ENCODE measurements at places on chromosomes 3 and 15.

GRCh38 chr3:10417847-10418246, 87.5 kb downstream of the ATP2B2 start:
- DNase-seq = no peak

- no peak for DNase-seq
Measured at GRCh38 chr3:10600726-10601125, 95.3 kb upstream of the ATP2B2 start.

- no peak for DNase-seq
Measured at GRCh38 chr3:150077107-150077506, 106.4 kb upstream of the PFN2 start.

- no peak for DNase-seq
Measured at GRCh38 chr3:23877329-23877980, 39.3 kb downstream of the NKIRAS1 start.

DNA sequence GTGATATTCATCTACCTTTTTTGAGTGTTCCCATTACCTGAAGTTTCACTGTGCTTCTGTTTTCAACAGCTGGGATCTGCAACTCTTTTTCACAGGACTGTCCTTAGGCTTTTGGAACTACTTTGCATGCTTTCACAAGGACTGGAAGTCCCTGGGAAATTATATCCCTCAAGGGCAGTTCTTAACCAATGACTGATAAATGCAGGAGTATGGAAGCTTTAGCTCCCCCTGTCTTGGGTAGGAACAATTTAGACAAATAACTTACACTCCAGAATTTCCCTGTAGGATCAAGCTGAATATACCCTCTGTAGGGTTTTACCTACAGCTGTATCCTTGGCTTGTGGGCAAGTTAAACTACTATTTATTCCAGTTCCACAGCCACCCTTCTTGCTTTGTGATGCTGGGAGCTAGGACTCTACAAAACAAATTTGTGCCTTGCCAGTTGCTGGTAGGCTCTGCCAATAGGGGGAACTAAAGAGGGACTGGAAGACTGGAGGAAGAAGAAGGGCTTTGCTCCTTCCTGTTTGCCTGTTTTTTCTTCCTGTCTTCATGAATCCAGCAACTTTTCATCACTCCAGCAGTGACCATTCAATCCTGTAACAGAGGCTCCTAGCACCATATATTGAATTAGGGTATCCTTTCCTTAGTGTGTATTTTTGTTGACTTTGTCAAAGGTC, 6.8 kb upstream of the ZNF280D start:
- DNase-seq = no peak

DNA sequence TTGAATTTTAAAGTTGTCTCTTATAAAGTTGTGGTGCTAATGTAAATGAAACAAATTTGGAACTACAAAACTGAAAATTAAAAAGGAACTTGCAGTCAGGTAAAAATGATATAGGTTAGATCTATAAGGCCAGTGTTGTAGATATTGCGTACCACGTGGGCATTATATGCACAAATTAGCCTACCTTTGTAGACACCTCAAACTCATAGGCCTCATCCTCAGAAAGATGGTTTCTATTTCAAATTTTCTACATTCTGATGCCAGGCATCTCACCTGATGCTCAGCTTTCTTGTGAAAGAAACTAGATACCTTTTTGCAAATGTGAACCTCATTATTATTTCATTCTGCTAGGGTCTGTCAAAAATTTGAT, 25.6 kb downstream of the TMEM207 start:
- no peak for DNase-seq
